Stimulated activated naive B cell treated with anti-CD40 and anti-IgM and Interleukin-4, amounts not matched to agents 10 μg/mL and 1 μg/mL and 100 μg/mL, for 72 hours (primary cell): ENCODE measurements at places on chromosomes 7 and 10.

- DNase-seq = no peak
Observed at GRCh38 chr7:55113760-55114540, 95.1 kb downstream of the EGFR start.

- no peak for DNase-seq
Observed at GRCh38 chr7:23969443-23969842, 259.4 kb downstream of the STK31 start.

- DNase-seq = no peak
Observed at GRCh38 chr10:34244756-34245484, 570.2 kb downstream of the PARD3 start.

- no peak for DNase-seq
Observed at GRCh38 chr10:120456626-120457430, at the start of gene PLPP4. TSS of gene PLPP4 (plus strand) at chr10:120457227. CDS start at chr10:120457306, 79 bp downstream.

DNA sequence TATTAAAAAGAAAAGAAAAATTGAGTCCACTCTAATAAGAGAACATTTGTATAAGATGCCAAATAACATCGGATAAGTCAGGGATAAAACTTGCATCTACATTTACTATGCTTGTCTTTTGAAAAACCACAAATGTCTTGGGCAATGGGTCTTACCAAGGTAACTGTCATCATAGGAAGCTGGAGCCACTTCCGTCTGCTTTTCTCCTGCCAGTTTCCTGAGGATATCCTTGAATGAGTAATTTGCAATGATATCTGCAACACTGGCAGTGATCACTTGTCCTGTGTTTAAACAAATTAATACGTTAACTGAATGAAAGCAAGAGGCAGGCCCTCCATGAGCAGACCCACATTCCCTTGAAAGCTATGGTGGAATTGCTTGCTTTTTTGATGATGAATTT, 47.3 kb downstream of the ITGA8 start:
- DNase-seq = no peak

DNA sequence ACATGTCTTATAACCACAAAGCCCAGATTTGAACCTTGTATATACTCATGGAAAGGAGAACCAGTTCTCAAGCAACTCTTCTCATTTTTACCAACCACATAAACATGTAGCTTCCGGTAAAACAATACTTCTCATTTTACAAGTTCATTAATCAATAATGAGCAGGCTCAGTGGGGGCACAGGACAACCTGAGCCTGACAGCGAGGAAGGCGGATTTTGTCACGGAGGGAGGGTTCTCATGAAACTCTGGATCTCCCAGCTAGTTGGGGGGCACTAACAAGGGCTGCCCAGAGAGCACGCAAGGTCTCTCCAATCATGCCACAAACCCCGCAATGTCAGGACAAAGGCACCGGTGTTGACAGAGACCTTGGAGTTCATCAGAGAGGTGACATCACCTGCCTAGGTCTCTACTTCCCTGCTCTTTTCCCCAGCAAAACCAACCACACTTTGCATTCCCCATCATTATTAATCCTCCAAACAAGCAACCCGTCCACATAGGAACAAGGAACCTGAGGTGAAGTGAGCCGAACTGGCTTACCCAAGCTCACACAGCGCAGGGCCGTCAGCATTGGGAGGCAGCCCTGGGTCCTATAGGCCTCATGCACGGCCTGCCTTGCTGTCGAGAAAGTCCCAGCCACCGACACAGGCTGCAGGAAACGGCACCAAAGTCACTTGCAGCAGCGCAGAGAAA, 192.1 kb upstream of the KLF14 start:
- no peak for DNase-seq

DNA sequence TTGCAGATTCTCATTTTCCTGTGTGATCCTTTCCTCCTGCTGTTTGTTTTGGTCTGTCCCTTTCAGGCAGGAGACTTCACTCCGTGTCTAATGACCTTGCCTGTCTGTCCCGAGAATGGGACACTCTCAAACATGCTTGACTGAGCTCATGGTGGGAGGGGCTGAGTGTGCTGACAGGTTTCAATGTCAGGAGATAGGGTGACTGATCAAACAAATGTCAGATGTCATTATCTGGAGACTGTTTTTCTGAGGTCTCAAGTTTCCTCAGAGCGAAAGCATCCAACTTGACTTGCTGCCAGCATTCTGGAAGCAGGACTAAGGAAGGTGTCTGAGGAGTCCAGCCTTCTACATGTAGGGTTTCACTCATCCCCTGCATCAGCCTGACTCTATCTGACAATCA, 228.8 kb upstream of the KIAA1217 start:
- DNase-seq = no peak

GRCh38 chr10:35375091-35375765, 38.9 kb downstream of the CCNY start:
- DNase-seq = no peak

- DNase-seq = no peak
Observed at GRCh38 chr7:158609313-158609974, 21.8 kb upstream of the PTPRN2 start.

- DNase-seq = no peak
Observed at GRCh38 chr7:28564755-28565374, 152.5 kb downstream of the CREB5 start.

GRCh38 chr7:20783700-20784387, 2.8 kb downstream of the SP8 start:
- DNase-seq = no peak

GRCh38 chr7:12064586-12065127, 146.4 kb upstream of the TMEM106B start:
- DNase-seq = no peak

GRCh38 chr10:42981358-42982236, 95.3 kb upstream of the RET start:
- no peak for DNase-seq

DNA sequence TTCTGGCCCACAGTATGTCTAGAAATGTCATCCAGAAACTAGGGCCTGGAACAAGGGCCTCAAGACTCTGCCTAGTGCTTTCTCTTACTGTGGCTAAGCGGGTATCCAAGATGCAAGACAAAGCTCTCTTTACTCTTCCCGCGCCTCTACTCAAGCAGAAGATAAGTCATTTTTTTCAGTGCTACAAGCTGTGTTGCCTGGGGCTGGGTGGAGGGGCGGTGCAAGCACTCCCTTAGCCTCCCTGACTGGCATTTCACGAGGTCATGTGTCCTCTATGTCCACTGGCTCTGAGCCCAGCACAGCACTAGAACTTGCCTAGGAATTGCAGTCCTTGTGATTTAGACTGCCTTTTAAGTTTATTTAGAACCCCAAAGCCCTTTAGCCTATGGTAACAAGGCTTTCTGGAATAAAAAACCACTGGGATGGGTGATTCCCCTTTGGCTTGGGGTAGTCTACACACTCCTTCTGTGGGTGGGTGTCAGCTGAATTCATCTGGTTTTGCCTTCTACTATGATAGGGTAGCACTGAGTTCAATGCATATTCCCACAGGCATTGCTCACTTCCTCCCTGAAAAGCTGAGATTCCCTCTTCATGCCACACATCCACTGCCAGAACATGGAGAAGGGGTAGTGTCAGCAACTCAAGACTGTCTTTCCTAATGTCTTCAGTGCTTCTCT, 371.8 kb upstream of the KCND2 start:
- no peak for DNase-seq

DNA sequence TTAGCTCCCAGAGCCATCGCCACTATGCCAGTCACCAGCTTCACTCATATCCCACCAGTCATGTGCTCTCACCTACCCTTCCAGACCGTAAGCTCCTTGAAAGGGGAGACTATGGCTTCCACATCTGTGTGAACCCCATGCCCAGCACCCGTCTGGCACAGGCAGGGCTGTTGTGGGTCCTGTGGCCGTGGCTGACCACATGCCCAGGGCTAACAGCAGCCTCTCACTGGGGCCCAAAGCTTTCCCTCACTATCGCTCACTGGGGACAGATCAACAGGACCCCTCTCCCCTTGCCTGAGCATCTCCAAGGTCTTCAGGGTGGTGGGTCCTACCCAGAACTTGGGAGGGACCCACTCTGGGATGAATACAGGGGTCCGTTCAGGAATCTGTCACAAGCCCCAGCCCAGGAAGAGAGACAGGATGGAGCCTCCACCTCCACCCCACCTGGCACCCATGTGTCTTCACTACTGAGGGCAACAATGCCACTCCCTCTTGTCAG, 303.9 kb downstream of the GRID1 start:
- DNase-seq = no peak

GRCh38 chr7:2701832-2702593, 14.0 kb downstream of the AMZ1 start:
- no peak for DNase-seq

GRCh38 chr7:145478541-145478940, 638.1 kb upstream of the CNTNAP2 start:
- no peak for DNase-seq

GRCh38 chr10:78919181-78919966, 149.4 kb upstream of the ZMIZ1 start:
- no peak for DNase-seq

DNA sequence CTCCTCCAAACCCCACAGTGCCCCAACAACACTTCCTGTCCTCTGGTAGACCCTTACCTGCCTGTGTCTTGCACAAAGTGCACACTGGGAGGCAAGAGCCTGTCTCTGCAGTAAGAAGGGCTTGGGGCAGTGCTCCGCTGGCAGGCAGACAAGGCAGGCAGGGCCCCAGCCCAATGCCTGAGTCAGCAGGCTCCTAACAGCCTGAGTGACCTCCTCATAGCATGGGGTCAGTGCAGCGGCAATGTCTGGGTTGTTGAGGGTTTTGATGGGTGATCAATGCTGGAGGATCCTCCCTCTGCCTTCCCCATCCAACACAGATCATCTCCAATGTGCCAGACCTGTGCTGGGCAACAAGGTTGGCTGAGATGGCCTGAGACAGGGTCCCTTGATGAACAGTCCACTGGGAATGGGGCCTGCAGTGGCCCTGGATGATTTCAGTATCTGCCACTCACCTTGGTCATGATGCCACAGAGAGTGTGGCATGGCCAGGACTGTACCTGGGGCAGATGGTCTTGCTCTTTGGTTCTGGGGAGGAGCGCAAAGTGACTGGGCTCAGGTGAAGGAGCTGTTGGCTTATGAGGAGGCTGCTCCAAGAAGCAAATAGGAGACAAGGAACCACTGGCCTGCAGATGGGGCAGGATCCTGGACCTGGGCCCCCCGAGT, 55.6 kb upstream of the CAMK2B start:
- DNase-seq = no peak

- peak; percentile 8 for DNase-seq
Observed at GRCh38 chr7:141649865-141650634, 51.9 kb downstream of the DENND11 start.

DNA sequence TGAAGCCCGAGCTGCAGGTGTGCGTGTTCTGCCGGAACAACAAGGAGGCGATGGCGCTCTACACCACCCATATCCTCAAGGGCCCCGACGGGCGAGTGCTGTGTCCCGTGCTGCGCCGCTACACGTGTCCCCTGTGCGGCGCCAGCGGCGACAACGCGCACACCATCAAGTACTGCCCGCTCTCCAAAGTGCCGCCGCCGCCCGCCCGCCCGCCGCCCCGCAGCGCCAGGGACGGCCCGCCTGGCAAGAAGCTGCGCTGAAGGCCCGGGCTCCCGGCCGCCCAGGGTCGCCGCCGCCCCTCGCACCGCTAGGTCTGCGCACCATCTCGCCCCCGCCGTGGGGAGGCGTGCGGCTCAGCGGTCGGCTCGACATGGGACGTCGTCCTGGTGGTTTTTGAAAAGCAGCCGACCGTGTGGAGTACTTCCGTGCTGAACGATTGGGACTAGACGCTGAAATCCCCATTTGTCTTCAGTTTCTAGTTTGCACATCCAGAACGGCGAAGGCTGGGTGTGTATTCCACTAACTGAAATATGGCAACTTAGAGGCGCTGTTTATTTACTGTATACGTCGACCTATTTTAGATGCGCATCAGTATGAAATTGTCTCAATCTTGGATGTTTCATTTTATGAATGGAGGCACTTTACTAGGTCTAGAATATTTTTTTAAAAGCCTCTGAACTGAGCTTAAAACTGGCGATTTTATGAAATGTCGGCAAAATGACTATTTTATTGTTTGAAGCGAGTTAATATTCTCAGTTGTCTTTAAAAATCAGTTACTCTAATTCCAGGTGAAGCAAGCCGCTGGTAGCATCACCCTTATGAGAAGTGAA, 1.1 kb downstream of the NANOS1 start:
- DNase-seq = peak; percentile 69

- DNase-seq = no peak
Observed at GRCh38 chr7:100943693-100944092, 5.6 kb upstream of the MUC3A start.

- no peak for DNase-seq
Observed at GRCh38 chr7:3280445-3280844, 20.6 kb upstream of the SDK1 start.

DNA sequence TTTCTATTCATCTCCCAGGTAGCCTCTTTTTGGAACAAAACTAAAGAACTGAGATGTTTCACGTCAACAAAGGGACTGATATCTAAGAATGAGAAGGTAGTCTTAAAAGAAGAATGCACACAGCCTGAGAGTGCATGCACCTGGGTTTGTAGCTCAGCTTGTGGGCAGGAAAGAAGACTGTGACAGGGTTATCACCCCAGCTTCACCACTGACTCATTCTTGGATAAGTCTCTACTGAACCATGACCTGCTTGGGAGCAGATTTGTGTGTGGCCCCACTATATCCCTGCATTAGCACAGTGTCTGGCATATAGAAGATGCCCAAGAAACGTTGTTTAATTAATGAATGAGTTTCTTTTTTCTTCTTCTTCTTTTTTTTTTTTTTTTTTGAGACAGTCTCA, 187.5 kb downstream of the GPAM start:
- DNase-seq = no peak

DNA sequence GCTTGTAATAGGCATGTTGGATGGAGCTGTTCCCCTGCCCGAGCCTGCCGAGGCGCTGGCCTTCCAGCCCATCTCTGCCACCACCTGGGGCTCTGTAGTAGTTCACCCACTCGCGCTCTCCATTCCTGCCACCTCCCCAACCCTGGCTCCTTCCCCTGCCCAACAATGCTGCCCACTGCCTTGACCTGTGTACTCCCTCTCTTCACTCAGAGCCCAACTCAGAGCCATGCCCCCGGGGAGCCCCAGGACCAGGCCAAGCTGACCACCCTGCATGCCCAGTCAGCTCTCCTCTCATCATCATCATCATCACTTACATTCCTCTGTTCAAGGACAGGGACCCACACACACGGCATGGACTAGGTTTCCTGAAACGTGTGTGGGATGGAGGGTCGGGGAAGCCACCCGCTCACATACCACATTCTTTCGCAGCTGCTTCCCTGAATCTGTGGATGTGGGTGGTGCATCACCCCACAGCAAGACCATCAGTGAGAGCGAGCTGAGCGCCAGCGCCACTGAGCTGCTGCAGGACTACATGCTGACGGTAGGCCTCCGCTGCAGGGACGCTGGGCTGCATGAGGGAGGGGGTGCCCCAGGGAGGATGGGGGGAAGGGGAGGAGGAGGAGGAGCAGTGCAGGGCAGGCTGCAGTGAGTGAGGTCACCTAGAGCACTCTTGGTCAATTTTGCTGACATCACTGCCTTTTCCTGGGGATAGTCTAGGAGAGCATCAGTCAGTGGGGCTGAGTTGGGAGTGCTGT, 15.6 kb downstream of the NACAD start:
- DNase-seq = no peak

GRCh38 chr10:108801775-108802517, 1121.4 kb downstream of the XPNPEP1 start:
- no peak for DNase-seq

GRCh38 chr7:70520611-70521010, 611.3 kb upstream of the GALNT17 start:
- DNase-seq = no peak
